ENCODE measurements at places on chromosomes 5 and 9.

- no peak for DNase-seq
Observed at GRCh38 chr9:89862316-89862715, 257.5 kb downstream of the GADD45G start.

GRCh38 chr5:103849934-103850333, 287.3 kb upstream of the NUDT12 start:
- DNase-seq: no peak

GRCh38 chr5:1973391-1974013, 90.8 kb upstream of the IRX4 start:
- peak; percentile 1 for DNase-seq

DNA sequence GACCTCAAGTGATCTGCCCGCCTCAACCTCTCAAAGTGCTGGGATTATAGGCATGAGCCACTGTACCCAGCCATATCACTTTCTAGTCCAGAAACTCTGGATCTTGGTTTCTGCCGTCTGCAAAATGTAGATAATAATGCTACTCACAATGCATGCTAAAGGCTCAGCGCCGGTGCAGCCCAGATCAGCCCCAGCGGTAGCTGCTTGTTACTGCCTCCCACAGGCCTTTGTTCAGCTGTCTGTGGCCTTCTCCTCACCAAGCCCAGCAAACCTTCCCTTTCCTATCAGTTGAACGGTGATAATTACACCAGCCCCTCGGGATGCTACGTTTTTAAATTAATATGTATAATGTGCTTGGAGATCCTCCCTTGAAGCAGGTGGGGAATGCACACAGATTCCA, 26.2 kb upstream of the MSX2 start:
- DNase-seq: no peak

DNA sequence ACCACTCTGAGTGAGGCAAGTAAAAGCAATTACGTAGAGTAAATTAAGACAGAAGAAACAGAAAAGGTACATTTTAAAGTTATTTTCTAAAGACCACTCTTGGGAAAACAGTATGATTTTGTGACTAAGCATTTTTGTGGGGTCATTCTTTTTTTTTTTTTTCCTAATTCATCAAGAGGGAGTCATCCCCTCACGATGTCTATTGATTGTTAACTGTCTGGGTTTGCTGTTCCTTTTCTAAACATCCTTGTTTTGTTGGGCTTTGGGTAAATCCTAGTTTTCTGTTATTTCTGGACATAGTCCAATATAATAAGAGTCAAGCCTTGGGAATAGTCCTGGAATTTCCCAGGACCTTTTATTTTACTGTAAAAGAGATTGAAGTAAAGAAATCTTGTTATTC, 63.8 kb downstream of the ANKRD55 start:
- no peak for DNase-seq

DNA sequence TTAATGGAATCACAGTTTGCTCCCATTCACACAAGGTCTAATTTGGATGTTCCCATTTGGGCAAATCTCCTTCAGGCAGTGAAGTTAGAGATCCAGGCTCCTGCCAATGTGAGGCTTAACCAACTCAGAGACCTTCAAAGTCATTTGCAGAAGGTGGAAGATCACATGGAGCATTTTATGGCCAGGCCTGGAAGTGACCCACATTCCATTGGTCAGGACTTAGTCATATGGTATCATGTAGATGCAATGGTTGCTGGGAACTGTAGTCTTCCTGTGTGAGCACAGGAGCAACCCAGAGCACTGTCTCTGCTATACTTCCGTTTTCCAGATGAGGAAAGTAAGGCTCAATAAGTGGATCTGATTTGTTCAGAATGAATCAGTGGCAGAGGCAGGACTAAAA, 292.7 kb upstream of the SMARCA2 start:
- no peak for DNase-seq

DNA sequence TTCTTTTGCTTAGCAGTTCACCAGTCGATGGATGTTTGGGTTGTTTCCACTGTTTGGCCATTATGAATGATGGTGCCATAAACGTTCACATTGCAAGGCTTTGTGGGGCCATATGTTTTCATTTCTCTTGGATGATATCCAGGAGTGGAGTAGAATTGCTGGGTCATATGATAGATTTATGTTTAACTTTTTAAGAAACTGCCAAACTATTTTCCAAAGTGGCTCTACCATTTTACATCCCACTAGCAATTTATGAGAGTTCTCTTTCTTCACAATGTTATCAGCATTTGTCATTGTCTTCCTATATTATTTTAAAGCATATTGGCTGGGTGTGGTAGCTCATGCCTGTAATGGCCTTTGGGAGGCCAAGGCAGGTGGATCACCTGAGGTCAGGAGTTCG, 5.2 kb downstream of the GPR107 start:
- DNase-seq: no peak

- peak; percentile 40 for DNase-seq
Observed at GRCh38 chr9:18542837-18543405, 69.0 kb downstream of the ADAMTSL1 start.

- DNase-seq: no peak
Observed at GRCh38 chr9:123127512-123128075, 94.1 kb downstream of the GPR21 start.

GRCh38 chr5:34053133-34053532, 10.1 kb upstream of the C1QTNF3 start:
- peak; percentile 90 for DNase-seq

GRCh38 chr9:86324901-86325300, 29.3 kb downstream of the TUT7 start:
- no peak for DNase-seq

Measured in AG20443 (cell line).